Fibroblast of skin of right quadriceps (primary cell): ENCODE measurements at places on chromosomes 1 and 21.
A peak's percentile ranks its signal among the peaks of the same experiment; 100 is the strongest.

DNA sequence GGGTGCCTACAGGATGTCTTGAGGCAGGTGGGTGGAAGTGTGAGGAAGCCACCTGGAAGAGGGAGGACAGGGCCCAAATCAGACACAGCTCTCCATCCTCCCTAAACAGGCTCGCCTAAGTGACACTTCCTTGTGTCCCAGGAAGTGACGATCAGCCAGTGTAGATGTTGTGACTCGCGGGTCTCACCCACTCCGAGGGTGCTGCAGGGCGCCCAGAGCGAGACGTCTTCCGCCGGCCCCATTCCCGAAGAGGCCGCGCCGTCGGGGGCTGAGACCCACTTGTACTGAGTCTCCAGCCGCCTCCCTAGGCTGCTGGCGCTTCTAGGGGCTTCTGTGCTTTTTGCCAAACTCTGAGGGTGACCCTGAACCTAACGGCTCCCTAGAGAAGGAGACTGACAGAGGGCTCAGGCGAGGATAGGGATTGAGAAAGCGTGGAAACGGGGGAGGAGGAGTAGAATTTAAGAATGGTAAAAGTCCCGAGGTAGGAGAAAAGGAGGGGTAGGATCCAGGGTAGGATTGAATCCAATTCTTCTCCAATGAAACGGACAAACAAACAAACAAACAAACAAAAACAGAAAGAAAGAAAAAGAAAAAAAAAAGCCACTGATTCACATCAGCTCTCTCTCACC, 543 bp upstream of the MARK1 start:
- DNase-seq = no peak

- DNase-seq = peak; percentile 97
These were observed 154.2 kb downstream of the EIF4G3 start for GRCh38 chr1:21022279-21023040.

DNA sequence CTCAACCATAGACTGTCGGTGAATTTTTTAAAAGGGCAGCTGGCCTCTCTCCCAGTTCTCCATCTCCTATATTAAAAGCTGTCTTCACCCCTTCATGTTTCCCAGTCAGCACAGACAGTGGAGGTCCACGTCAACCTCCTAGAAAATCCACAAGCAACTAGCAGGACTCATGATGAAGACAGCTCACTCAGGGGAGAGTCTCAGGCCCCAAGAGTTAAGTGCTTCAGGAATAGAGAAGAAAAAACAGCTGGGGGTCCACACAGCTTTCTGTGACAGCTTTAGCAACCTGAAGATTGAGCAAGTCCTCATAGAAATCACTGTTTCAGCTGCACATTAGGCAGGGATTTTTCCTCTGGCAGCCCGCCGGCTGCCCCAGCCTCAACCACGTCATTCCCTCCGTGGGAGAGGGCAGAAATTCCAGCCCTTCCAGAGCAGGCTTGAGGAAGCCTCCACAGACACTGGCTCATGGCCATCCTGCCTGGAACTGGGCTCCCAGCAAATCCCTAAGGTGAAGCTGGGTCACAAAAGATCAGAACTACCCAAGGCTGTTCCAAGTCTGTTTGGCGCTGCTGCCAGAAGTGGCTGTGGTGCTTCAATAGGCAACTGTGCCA, 15.2 kb downstream of the GPR161 start:
- peak; percentile 89 for DNase-seq

- no peak for DNase-seq
These were observed 69.1 kb downstream of the SIK1 start for GRCh38 chr21:43357715-43358430.

DNA sequence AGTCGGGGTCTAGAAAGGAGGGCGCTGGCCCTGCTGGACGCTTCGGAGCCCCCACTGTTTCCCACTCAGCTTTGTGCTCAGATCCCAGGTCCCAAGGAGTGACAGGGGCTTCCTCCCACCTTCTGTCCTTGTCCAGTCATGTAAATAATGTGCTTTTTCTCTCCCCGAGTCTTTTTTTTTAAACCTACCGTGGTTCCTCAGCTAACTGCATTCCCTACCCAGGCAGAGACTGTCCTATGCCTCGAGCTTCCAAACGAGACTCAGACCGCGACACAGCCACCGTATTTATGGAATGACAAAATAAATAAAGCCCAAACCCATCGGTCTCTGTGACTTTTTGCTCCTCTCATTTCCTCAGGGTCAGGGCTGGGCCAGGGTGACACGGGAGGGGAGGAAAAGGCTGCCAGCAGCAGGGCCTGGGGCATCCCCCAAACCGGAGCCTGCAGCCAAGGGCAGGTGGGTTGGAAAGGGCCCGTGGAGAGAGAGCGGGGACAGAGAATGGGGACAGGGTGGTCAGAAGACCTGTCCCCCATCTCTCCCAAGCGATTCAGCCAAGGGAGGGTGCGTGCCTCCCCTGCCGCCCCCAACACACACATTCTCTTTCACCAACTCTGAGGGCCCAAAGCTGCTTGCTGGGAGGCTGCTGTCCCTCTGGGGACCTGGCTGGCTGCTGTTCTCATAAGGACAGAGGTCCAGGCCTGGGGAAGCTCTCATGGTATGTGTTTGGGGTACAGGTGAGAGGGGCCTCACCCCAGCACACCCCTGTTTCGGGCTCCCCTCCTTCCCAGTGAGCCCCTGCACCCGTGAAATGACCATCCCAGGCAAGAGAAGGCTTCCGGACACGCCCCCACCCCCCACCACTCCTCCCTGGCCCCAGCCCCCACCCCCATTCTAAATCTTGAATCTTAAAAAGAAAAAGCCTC, 55.4 kb downstream of the KCNAB2 start:
- DNase-seq = no peak
